ENCODE measurements at places on chromosomes 1 and 21.
A peak's percentile ranks its signal among the peaks of the same experiment; 100 is the strongest.

- DNase-seq: no peak
These were observed 6.6 kb upstream of the RUNX3 start for GRCh38 chr1:24936684-24937083.

GRCh38 chr1:170356585-170356984, 175.4 kb upstream of the GORAB start:
- no peak for DNase-seq

DNA sequence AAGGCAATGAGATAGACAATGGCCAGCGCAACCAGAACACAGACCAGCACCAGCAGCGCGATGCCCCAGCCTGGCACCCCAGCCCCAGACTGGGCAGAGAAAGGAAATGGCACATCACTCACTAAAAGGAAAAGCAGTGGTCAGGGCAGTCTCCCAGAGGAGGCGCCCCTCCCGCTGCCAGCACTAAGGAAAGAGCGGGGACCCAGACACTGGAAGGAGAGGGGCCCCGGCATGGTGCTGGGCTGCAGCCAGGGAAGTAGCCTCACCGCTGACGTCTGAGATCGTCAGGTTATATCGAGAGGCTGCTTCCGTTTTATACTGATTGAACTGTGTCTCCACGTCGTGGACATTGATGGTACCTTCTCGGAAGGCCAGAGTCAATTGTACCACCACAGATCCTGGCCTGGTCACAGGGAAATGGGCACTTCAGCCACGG, 13.8 kb downstream of the TRIM46 start:
- DNase-seq: no peak

- DNase-seq: no peak
These were observed 90.0 kb upstream of the TLR5 start for GRCh38 chr1:223233019-223233409.

- no peak for DNase-seq
These were observed 56.9 kb downstream of the SLC45A1 start for GRCh38 chr1:8374812-8375211.

DNA sequence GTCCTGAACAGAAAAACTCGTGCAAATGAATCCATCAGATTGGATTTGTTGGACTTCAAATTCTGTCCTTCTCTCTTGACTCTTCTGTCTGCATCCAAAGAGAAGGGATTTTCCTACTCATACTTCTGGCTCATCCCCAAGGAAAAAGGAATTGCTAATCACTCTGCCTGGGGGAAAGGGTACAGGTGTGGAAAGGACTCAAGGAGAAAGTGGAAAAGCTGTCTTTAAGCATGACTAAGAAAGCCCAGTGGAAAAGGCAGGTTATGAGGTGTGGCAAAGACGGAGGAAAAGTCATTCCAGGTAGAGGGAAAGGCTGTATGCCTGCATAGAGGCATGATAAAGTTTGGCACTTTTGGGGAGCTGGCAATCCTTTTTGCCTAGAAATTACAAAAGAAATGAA, 43.4 kb downstream of the PTGS2 start:
- no peak for DNase-seq

DNA sequence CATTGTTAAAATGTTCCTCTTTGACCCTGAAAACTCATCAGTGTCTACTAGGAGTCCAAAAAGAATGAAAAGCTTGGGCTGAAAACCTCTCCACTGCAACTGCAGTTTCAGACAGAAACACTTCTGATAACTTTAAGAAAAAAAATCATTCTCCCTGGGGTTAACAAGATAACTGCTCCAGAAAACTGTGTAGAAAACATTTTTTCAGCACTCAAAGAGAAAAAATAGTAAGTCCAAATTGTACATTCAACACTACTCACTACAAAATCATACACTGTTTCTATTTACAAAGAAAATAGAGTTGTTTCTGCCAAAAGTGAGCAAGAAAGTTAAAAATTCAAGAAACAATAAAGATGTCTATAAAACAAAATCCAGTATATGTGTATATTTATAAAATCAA, 157.8 kb downstream of the RERE start:
- no peak for DNase-seq

DNA sequence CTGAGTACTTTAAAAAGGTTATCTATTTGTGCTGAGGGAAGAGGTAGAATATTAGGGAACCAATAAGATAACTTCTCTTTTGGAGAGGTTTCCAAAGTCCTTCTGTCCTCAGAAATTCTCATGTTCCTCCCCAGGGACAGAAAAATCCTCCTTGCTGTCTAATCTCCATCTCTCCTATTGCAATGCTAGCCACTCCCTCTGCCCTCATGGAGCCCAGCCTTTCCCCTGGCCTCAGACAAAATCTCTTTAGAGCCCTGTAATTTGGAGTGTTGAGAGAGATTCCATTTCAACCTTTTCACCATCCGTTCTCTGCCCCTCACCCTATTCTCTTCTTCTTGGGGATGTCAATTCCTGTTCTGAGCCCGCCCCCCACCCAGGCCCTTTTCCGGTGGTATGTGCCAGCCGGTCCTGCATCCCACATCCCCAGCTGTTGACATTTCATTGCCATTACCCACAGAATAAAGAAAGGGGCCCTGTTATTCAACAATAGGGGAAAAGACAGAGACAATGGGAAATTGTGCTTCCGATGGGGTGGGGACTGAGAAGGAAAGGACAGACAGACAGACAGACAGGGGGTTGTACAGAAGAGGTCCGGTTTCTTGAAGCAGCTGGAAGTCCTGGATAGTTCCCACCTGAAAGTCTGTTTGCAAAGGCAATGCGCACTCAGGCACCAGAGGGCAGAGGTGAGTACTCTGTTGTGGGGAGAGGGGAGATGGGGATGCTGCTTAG, at the start of gene HAPLN2:
Gene HAPLN2 (plus strand): TSS at position 563 of the 729 bp plus-strand sequence. CDS start 4,076 bp downstream, outside the sequence.
- DNase-seq: peak; percentile 9

GRCh38 chr1:55559161-55559611, 344.0 kb upstream of the USP24 start:
- no peak for DNase-seq

- DNase-seq: no peak
These were observed 30.0 kb downstream of the ZNF697 start for GRCh38 chr1:119617751-119618691.

DNA sequence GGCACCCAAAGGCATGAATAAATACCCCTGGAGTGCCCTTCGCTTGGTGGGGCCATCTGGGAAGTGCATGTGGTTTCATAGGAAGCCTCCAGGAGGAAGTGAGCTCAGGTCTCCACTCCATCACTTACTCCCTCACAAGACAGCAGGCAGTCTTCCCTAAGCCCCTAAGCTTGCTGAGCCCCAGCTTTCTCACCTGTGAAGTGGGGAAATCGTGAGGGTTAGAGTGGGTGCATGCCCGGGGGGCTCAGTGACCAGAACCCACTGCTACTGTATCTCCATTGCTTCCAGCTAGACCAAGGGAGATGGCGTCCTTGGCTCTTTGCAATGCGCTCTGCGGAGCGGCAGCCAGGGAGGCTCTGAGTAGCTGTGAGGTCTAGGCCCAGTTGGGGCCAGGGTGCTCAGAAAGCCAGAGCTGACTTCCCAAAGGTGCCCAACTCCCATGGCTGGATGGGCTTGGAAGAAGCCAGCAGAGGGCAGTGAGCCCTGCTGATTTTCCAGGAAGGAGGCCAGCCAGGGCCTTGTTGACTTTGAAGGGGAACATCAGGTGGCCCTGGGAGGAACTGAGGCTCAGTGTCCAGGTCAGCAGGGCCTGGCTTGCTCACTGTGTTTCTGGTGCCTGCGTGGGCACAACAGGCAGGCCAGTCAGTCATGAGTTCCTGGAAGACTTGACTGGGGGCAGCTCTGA, 27.3 kb downstream of the CDCP2 start:
- DNase-seq: no peak

DNA sequence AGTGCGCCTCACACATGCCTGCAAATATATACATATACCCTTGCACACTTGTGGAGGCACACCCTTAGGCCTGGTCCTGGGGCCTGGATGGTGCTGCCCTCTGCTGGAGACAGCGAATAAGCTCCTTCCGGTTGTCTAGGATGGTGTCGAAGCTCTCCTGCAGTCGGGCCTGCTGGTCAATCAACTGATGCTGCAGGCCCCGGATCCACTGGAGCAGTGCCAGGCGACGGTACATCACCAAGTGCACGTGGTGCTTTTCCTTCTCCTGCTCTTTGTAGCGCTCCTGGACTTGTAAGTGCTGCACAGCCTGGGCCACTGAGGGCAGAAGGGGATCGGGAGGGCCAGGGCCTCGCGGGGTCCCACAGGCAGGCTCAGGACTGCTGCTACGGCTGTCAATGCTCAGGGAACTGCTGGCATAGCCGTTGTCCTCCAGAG, 3.1 kb downstream of the C1orf216 start:
- DNase-seq: peak; percentile 73

DNA sequence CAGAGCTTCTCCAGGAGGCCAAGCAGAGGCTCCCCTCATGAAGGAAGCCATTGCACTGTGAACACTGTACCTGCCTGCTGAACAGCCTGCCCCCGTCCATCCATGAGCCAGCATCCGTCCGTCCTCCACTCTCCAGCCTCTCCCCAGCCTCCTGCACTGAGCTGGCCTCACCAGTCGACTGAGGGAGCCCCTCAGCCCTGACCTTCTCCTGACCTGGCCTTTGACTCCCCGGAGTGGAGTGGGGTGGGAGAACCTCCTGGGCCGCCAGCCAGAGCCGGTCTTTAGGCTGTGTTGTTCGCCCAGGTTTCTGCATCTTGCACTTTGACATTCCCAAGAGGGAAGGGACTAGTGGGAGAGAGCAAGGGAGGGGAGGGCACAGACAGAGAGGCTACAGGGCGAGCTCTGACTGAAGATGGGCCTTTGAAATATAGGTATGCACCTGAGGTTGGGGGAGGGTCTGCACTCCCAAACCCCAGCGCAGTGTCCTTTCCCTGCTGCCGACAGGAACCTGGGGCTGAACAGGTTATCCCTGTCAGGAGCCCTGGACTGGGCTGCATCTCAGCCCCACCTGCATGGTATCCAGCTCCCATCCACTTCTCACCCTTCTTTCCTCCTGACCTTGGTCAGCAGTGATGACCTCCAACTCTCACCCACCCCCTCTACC, 19.1 kb downstream of the CSF1 start:
- DNase-seq: no peak

DNA sequence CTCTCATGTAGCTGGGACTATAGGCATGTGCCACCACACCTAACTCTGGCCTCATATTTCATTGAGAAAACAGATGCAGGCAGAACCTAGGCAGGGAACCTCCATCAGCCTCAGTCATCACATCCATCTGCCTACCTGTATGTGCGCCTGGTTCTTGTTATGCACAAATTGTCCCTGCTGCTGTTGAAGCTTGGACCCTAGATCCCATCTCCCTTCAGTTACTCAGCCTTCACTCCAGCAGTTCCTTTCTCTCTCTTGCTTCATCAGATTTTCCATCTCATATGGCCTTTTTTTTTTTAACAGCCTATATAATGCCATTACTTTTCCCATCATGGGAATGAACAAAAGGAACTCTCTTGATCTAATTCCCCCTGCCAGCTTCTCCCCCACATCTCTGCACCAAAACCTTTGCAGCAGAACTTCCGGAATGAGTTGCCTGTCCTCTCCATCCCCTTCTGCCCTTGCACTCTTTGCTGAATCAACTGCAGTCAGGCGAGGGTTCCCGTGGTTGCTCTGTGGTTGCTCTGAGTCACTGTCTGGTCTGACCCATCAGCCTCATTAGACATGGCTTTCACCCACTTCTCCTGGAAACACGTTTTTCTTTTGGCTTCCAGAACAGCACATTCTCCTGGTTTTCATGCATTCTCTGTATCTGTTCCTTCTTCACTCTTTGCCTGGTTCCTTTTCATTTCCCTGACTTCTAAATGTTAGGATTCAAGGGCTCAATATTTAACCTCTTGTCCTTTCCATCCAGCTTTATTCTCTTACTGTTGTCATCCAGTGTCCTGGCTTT, 41.5 kb downstream of the UBE4B start:
- peak; percentile 58 for DNase-seq

- no peak for DNase-seq
These were observed 15.7 kb downstream of the IER5 start for GRCh38 chr1:181104042-181104789.

DNA sequence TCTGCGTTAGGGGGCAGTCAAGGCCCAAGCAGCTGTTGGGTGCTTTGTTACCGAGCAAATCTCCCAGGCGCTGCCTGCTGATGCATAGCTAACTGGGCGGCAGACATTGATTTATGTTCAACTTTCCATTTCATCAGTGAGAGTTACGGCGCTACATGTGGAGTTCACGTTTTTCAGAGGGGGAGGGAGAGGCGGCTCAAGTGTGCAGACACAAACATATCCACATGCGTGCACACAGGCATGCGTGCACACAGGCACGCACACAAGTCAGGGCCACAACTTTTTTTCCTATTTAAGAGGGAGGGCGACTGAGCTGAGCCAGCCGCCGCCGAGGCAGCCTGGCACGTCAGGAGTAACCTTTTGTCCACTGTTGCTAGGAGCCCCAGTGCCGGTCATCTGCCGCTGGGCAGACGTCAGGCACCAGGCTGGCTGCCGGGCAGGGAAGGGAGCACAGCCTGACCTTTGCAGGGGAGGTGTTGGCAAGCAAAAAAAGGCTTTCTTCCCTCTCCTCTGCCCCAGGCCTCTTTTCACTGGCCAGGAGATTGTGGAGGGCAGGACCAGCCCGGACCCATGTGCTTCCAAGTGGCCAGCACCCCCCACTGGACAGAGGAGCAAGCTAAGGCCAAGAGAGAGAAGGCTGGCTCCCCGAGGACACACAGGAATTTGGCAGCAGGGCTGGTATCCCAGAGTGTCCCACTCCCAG, 73.3 kb downstream of the MRPL37 start:
- no peak for DNase-seq

GRCh38 chr1:223771814-223772770, 59.8 kb downstream of the CAPN2 start:
- no peak for DNase-seq

GRCh38 chr1:16451841-16452528, 11.5 kb downstream of the NECAP2 start:
- no peak for DNase-seq

- DNase-seq: no peak
These were observed 56.7 kb downstream of the RIPK4 start for GRCh38 chr21:41709965-41710822.

DNA sequence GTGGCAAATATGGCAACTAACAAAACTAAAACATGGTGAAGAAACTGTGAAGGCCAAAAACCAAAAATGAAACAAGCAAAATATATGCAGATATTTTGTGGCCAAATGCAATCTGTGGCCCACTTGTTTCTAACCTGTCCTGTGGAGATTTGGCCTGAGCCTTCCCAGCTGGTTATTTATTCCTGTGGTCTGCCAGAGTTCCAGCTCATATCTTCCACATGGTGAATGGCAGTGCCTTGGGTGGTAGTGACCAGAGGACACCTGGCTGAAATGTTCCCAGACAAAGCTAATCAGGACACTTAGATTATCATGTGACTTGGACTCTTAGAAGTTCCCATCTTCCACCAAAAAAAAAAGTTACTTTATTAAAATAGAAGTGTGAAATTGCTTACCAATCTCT, 39.7 kb downstream of the RNASEL start:
- DNase-seq: no peak

- no peak for DNase-seq
These were observed 435.9 kb upstream of the PRMT6 start for GRCh38 chr1:106620521-106620954.
